ENCODE measurements at places on chromosomes 5 and 9. TPM values are rescaled to one million over a fixed set of nuclear protein-coding genes. Genes with fewer than 3 reads are reported as not detected.
A peak's percentile ranks its signal among the peaks of the same experiment; 100 is the strongest.

DNA sequence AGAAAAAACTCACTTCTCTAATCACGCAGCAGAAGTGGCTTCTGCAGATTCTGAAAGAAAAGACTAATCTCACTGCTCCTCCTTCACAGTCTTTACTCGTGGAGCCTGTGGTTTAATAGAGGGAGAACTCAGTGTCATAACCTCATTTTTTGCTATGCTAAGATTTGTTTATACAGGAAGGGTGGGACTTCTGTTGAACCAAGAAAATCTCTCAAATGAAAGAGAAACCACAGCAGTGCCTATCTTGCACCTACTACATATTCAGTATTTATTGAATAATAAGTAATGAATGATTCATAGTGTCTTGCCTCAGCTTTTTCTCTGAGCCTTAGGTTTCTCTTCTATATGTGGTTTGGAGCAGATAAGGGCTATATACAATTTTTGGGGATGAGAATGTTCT, 136.1 kb upstream of the DMAC1 start:
- no peak for DNase-seq
- H3K27me3 ChIP-seq: no peaks in the 10 kb centered on the region
- H3K4me1 ChIP-seq: no peaks in the 10 kb centered on the region
- no peak overlapping the region for H3K27ac ChIP-seq

The PTCD2 gene
- total RNA-seq: 13.0 TPM

The F2RL2 gene
- 0.13 TPM for total RNA-seq

GRCh38 chr9:120841930-120842684, 615 bp downstream of the PSMD5 start:
- H3K36me3 ChIP-seq: peaks cover 3% of the 10 kb centered on the region
- peaks cover 8% of the 10 kb centered on the region for H3K4me1 ChIP-seq
- H3K27me3 ChIP-seq: no peaks in the 10 kb centered on the region
- no peak for DNase-seq
- H3K4me3 ChIP-seq: peak overlapping the region; percentile 95
- H3K27ac ChIP-seq: peak overlapping the region; percentile 94

- no peaks in the 10 kb centered on the region for H3K4me1 ChIP-seq
- no peaks in the 10 kb centered on the region for H3K36me3 ChIP-seq
- H3K4me3 ChIP-seq: no peak overlapping the region
- H3K27ac ChIP-seq: no peak overlapping the region
- DNase-seq: no peak
Observed at GRCh38 chr5:9596171-9596780, 33.9 kb downstream of the TAS2R1 start.

DNA sequence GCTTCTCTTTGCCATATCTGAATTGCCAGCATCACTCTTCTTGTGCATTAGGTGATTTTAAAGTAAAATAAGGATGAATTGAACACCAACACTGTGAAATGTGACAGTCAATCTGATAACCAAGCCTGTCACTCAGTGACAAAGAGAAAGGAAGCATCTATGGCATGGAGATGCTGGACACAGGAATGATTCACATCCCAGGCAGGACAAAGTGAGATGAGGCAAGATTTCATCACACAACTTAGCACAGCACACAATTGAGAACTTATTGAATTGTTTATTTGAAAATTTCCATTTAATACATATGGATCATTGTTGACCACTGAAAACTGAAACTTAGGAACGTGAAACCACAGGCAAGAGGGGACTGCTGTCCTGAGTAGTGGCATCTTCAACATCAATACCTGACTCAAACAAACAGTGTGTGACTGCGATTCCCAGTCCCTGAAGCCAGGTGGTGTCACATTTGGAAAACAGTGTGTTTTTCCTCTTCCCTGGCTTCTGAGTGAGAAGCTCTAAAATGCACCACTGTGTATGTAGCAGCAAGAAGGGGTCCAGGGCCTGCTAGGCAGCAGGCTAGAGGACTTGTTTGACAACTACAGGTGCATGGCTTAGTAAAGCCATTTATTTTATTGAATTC, 10.7 kb downstream of the GAPT start:
- H3K36me3 ChIP-seq: no peaks in the 10 kb centered on the region
- no peak for DNase-seq
- no peak overlapping the region for H3K4me3 ChIP-seq
- H3K27me3 ChIP-seq: peaks cover 22% of the 10 kb centered on the region
- H3K27ac ChIP-seq: no peak overlapping the region

The ZNF354C gene
- 4.3 TPM for total RNA-seq
